ENCODE measurements at places on chromosomes 11 and 22.

DNA sequence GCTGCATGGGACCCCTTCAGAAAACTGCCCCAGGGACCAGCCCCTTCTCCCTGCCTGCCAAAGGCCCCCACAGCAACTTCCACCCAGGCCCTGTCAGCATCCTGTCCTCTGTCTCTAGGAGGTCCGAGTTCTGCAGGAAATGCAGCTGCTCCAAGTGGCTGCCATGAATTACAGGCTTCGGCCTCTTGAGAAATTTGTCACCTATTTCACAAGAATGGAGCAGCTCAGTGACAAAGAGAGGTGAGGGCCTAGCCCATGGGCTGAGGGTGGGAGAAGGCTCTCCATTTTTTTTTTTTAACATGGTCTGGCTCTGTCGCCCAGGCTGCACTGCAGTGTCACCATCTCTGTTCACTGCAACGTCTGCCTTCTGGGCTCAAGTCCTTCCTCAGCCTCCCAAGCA, 7.3 kb downstream of the RGL4 start:
- no peak overlapping the region for H3K4me3 ChIP-seq
- peaks cover 15% of the 10 kb centered on the region for H3K4me1 ChIP-seq
- H3K36me3 ChIP-seq = no peaks in the 10 kb centered on the region
- no peaks in the 10 kb centered on the region for H3K27me3 ChIP-seq
- no peak for DNase-seq

DNA sequence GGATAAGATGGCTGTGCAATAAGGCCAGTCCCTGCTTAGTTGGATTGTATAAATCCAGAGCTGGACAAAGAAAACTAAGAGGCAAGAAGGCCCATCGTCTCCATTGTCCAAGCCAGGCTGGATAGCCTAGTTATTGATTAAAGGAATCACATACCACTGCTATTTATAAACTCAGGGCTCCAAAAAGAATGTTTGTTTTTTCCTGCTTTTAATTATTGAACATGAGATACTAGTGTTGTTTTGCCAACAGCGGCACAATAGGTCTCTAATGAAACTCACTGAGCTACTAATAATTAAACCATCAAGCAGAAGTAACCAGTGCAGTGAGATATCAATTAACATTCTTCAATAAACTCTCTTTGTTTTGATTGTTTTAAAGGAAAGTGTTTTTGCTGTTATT, 259.7 kb downstream of the INSC start:
- no peaks in the 10 kb centered on the region for H3K4me1 ChIP-seq
- DNase-seq = no peak
- H3K4me3 ChIP-seq = no peak overlapping the region
- H3K27ac ChIP-seq = no peak overlapping the region
- no peaks in the 10 kb centered on the region for H3K36me3 ChIP-seq
- H3K27me3 ChIP-seq = no peaks in the 10 kb centered on the region

DNA sequence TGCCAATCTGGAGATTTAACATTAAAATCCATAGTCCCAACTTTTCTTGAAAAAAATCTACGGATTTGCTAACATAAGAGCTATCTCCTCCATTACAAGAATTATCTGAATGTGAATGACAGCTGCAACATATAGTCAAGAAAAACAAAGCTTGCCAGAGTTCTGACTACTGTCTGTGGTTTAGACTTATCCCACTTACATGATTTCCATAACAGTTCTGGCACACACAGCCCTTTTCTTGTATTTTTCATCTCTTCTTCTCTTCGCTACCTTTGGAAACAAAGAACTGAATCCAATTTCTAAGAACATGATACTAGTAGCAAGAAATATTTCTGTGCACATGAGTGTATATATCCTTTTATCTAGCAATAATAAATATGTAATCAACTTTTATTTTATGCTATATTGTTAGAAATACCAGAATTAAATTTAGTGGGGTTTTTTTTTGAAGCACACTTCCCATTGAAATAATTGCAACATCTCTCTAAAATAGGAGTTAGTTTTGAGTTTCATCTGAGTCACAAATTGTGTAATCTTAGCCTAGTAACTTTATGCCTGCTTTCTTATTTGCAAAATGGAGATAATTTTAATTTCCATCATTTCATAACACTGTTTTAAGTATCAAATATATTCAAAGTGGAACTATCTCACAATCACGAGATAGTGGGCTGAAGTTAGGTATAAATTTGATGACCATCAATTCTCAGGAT, 1217.6 kb downstream of the JRKL start:
- no peak overlapping the region for H3K27ac ChIP-seq
- no peaks in the 10 kb centered on the region for H3K4me1 ChIP-seq
- no peak overlapping the region for H3K4me3 ChIP-seq
- no peaks in the 10 kb centered on the region for H3K27me3 ChIP-seq
- H3K36me3 ChIP-seq = no peaks in the 10 kb centered on the region

GRCh38 chr11:65445604-65446445, 23.2 kb downstream of the NEAT1 start:
- peaks cover 11% of the 10 kb centered on the region for H3K4me1 ChIP-seq
- peak overlapping the region; percentile 100 for H3K27ac ChIP-seq
- no peak overlapping the region for H3K4me3 ChIP-seq
- peak; percentile 74 for DNase-seq
- H3K36me3 ChIP-seq = peaks cover 10% of the 10 kb centered on the region
- H3K27me3 ChIP-seq = no peaks in the 10 kb centered on the region

- H3K27me3 ChIP-seq = no peaks in the 10 kb centered on the region
- peak within 1 kb of the TSS; percentile 80 for H3K27ac ChIP-seq
- peak; percentile 63 for DNase-seq
- H3K4me3 ChIP-seq = peak within 1 kb of the TSS; percentile 51
- peaks cover 59% of the 10 kb centered on the region for H3K4me1 ChIP-seq
- H3K36me3 ChIP-seq = no peaks in the 10 kb centered on the region
Measured at GRCh38 chr11:47257517-47258316, at the start of gene NR1H3. NR1H3 (plus strand) TSS chr11:47257996; CDS start chr11:47259217, 1,221 bp downstream.

Measured in gastrocnemius medialis (tissue), 4 donors.